Effector memory CD8-positive, alpha-beta T cell (primary cell): ENCODE measurements at places on chromosomes 2 and 18.

GRCh38 chr2:15076668-15077067 is 444.2 kb downstream of the LRATD1 start:
- H3K4me1 ChIP-seq = no peaks in the 10 kb centered on the region
- no peak overlapping the region for H3K4me3 ChIP-seq
- H3K36me3 ChIP-seq = no peaks in the 10 kb centered on the region
- peaks cover 9% of the 10 kb centered on the region for H3K27me3 ChIP-seq

- no peak overlapping the region for H3K4me3 ChIP-seq
- H3K27me3 ChIP-seq = no peaks in the 10 kb centered on the region
- H3K27ac ChIP-seq = no peak overlapping the region
- peaks cover 3% of the 10 kb centered on the region for H3K36me3 ChIP-seq
- no peaks in the 10 kb centered on the region for H3K4me1 ChIP-seq
These were observed 447.8 kb upstream of the SPHKAP start for GRCh38 chr2:228629251-228629650.

GRCh38 chr2:203718087-203718486 is 11.6 kb downstream of the CD28 start:
- H3K27me3 ChIP-seq = no peaks in the 10 kb centered on the region
- peaks cover 36% of the 10 kb centered on the region for H3K36me3 ChIP-seq
- H3K27ac ChIP-seq = peak overlapping the region; percentile 79
- peak overlapping the region; percentile 52 for H3K4me3 ChIP-seq
- DNase-seq = peak; percentile 42
- peaks cover 68% of the 10 kb centered on the region for H3K4me1 ChIP-seq

DNA sequence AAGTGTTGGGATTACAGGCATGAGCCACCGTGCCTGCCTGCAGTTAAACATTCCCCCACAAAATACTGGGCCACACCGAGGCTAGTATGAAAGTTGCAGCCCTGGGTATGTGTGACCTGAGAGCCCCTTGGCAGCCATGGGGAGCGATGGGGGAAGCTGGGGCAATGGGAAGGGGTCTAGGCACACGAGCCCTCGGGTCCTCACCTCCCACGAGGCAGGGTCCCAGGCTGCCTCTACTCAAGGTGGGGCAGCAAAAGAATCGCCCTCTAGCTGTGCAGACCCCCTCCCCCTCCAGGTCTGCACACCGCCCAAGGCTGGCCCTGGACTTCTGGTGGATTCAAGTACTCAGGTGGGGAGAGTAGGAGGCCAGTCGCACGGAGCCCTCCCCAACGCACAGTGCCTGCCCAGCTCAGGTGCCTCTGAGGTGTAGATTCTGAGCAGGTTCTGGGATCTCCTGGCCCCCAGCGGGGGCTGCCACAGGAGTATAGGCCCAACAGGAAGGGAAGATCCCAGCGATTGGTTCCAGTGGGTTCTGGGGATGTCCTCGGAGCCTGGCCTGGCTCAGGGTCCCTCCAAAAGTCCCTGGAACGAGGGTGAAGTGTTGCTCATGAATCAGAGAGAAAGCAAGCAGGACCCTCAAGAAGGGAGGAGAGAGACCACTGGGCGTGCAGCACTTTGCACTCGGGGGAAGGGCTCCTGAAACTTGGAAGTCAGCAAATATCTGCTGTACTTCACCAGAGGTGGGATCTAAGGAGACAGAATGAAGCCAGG is 2.6 kb downstream of the GPR35 start:
- no peak for DNase-seq
- no peaks in the 10 kb centered on the region for H3K27me3 ChIP-seq
- peaks cover 31% of the 10 kb centered on the region for H3K36me3 ChIP-seq
- no peak overlapping the region for H3K4me3 ChIP-seq
- peaks cover 29% of the 10 kb centered on the region for H3K4me1 ChIP-seq
- peak overlapping the region; percentile 98 for H3K27ac ChIP-seq

DNA sequence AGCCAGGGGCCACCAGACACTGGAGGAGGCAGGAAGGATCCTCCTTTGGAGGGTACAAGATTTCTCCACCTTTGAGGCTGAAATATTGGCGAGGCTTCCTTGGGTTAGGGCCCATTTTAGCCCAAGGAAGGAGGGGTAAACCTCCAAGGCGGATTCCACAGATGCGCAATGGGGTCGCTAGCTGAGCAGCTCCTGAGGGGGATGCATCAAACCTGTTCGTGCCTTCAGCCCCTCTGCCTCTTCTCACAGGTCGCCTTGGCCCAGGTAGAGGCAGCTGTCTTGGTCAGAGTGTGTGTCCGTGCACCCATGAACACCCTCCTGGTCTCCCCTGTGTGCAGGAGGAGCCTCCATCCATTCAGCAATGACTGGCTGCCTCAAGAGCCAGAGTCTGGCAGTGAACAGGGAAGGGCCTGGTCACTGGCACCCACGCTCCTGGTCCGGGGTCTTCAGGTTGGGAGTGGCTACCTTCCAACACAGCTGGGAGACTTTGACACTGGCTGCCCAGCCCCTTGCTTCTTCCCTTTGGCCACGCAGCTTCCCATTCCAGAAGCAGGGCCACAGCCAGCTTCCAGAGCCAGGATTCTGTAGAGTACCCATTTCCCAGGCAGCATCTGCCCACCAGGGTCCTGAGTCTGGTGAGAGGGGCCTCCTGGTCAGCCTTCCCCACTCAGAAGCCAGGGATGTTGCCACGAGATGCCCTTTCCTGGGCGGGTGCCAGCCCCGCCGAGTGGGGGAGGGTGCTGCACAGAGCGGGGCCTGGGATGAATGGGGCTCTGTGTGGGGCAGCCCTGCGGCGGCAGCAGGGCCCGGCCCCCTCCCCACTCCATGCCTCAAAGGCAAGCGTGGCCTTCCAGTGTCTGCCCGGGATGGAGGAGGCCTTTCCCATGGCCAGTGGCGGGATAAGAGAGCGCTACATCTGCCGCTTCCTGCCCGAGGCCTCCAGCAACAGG is 95.8 kb upstream of the GPC1 start:
- H3K27me3 ChIP-seq = peaks cover 49% of the 10 kb centered on the region
- no peak overlapping the region for H3K4me3 ChIP-seq
- no peaks in the 10 kb centered on the region for H3K4me1 ChIP-seq
- no peak for DNase-seq
- no peaks in the 10 kb centered on the region for H3K36me3 ChIP-seq
- H3K27ac ChIP-seq = no peak overlapping the region

- H3K27ac ChIP-seq = no peak overlapping the region
- H3K4me3 ChIP-seq = no peak overlapping the region
- H3K4me1 ChIP-seq = peaks cover 10% of the 10 kb centered on the region
- no peaks in the 10 kb centered on the region for H3K36me3 ChIP-seq
- no peak for DNase-seq
These were observed 9.4 kb upstream of the GNLY start for GRCh38 chr2:85684806-85685205.

GRCh38 chr18:77897606-77898005 is 648.0 kb downstream of the GALR1 start:
- no peak overlapping the region for H3K27ac ChIP-seq
- DNase-seq = no peak

DNA sequence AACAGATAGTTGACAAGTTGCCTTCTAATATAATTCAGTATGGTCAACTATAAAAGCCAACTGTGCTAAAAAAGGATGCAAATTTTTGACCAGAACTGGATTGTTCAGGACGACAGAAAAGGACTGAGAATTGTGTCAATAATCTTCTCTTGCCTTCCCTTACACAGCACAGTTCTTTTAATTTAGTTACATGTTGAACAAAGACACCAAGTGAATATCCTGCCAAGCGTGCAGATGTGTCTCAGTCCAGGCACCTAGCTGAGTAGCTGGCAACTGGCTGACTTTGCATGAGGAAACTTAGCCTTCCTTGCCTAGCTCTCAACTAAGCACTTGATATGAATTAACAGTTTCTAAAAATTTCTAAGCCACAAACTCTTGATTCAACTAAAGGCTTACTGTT is 801.4 kb downstream of the BCL11A start:
- H3K27ac ChIP-seq = no peak overlapping the region
- DNase-seq = no peak
- H3K4me1 ChIP-seq = no peaks in the 10 kb centered on the region
- no peaks in the 10 kb centered on the region for H3K36me3 ChIP-seq
- H3K27me3 ChIP-seq = no peaks in the 10 kb centered on the region

GRCh38 chr2:134320930-134321329 is 67.1 kb downstream of the MGAT5 start:
- no peaks in the 10 kb centered on the region for H3K27me3 ChIP-seq
- H3K36me3 ChIP-seq = peaks cover 12% of the 10 kb centered on the region

GRCh38 chr2:198311020-198311419 is 506.6 kb downstream of the PLCL1 start:
- no peak overlapping the region for H3K4me3 ChIP-seq
- peaks cover 46% of the 10 kb centered on the region for H3K27me3 ChIP-seq
- H3K27ac ChIP-seq = no peak overlapping the region

DNA sequence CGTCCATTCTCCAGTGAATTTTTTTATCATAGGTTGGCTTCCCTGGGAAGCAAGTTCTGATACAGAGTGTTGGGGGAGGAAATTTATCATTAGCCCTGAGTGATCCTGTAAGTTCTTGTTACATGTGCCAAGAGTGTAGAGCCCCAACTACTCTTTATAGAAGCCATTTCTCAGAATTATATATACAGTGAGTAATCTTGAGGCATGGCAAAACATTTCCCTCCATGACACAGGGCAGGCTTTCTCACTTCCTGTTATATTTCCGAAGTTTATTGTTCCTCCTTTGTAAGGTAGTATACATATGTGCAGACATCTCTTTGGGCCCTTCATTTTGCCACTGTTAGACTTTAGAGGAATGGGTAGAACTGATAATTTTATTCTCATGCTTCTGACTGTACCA is 484.7 kb upstream of the NRXN1 start:
- no peak overlapping the region for H3K27ac ChIP-seq
- H3K4me1 ChIP-seq = no peaks in the 10 kb centered on the region
- no peak for DNase-seq
